Activated T-cell treated with anti-CD3 and anti-CD28 coated beads, Interleukin-2, amount 50 U/mL, for 48 hours (primary cell): ENCODE measurements at places on chromosomes 3 and 15.

- DNase-seq: no peak
Measured at GRCh38 chr3:152969557-152970300, 134.8 kb downstream of the P2RY1 start.

- DNase-seq: no peak
Measured at GRCh38 chr3:194890091-194890490, 204.4 kb downstream of the FAM43A start.

DNA sequence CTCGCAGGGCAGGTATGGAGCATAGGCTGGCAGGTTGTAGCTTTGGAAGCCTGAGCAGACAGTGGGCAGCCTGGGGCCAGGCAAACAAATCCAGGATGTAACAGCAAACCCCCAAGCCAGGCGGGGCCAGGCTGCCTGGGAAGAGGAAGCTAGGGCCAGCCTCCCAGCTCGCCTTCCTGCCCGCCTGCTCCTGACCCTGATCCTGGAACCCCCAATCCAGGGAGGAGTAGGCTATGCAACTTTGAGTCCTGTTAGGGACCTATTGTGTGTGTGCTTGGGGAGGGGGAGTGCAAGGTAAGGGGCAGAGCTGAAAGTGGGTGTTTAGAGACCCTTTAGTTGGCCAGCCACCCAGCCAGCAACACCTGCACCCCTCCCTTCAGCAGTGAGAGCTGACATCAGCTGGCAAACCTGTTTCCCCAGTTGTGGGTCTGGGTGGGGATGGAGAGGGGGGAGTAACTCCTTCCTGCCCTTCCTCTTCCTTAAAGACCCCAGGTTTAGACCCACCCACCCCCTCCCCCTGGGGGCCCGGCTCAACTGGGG, 2.5 kb downstream of the NBEAL2 start:
- no peak for DNase-seq

- no peak for DNase-seq
Measured at GRCh38 chr3:94645790-94646189, 582.9 kb downstream of the NSUN3 start.

- no peak for DNase-seq
Measured at GRCh38 chr3:131907796-131908195, 127.0 kb downstream of the CPNE4 start.

GRCh38 chr3:31724651-31725050, 191.9 kb downstream of the STT3B start:
- DNase-seq: no peak

DNA sequence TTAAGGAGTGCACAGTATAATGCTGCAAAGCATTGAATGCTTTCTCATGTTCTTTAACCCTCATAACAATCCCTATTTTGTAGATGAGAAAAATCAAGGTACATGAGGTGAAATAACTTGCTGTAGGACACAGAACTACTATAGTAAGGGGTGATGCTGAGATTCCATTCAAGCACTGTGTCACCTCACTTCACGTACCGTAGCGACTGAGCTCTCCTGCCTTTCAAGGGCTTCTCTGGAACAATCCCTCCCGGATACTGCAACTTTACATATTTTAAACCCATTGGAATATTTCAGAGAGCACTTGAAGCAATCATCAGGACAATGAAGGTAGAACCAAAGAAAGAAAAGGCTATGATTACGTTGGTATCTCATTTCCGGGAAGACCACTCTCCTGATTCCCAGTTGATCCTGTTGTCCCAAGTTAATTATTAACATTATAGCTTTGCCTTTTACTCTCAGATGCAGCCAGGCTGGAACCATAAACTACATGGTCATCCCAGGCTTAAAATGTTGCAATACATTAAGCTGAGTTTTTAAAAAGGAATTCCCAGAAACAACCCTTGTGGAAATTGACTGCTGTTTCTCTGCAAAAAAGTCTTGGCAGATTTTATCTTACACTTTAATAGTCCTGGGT, 252.2 kb upstream of the IGF1R start:
- no peak for DNase-seq

GRCh38 chr15:68818769-68819494, 1.8 kb downstream of the ANP32A start:
- DNase-seq: peak; percentile 72

GRCh38 chr3:17951241-17951640, 208.8 kb upstream of the TBC1D5 start:
- no peak for DNase-seq

DNA sequence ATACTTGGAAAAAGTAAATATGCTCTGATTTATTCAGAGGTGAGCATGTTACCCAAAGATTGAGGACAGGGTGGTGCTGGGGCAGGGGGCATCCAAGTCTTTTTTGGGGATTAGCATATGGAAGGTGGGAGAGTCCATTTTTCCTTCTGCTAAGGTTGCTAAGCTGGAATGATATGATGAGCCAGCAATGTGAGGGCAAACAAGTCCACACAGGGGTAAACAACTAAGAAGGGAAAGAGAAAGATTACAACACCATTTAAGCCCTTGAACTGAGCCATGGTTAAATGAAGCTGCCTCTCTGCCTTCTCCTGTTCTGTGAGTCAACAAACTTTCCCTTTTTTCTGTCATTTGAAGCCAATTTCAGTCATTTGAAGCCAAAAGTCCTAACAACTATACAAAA, 89.0 kb downstream of the RPL22L1 start:
- no peak for DNase-seq

DNA sequence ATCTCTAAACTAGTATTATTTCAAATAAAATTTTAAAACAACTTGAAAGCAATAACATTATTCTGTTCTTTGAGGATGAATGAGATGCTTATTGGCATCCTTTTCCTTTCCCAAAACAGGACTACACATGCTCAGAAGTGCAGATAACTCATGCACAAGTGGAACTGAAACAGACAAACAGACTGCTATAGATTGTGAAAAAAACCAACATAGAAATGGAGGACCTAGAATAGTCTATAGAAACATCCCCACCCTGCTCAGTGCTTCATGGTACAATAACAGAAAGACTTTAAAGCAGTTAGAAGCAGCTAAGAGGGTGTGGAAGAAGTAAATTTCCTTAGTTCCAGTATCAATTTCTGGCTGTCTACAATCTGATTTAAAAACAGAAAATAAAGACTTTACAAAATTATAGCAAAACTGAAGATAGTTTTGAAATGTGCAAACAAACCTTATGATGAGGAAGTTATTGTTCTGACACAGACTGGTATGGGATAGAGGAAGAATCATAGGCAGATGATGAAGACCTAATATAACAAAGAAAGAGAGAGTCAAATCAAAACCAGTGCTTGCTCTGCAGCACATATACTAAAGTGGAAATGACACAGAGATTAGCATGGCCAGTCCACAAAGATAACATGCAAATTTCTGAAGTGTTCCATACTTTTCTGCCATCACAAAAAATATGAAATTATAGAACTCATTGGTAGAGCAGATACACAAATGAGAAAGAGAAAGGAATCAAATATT, 1025.4 kb downstream of the SQOR start:
- DNase-seq: no peak

DNA sequence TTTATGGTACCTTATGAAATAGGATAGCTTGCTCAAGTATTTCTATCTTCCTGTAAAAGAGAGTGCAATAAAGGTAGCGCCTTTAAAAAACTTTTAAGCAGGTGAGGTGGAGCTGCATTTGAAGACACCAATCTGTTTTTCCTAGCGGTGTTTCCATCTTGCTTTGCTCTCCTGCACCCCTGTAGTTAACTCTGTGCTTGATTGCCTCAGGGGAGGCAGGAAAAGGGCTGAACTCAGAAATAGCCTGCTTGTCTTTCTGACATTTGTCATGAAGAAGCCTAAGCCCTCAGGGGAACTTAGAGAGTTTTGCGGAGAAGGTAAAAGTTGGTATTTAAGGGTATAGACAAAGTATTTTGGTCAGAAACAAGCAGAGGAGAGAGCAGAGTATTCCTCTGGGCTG, 63.0 kb upstream of the TPRG1 start:
- DNase-seq: no peak

DNA sequence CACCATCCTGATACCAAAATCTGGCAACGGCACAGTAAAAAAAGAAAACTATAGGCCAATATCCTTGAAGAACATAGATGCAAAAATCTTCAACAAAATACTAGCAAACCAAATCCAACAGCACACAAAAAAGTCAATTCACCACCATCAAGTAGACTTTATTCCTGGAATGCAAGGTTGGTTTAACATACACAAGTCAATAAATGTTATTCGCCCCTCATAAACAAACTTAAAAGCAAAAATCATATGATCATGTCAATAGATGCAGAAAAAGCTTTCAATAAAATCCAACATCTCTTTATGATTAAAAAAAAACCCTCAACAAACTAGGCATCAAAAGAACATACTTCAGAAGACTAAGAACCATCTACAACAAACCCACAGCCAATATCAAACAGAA, 252.9 kb downstream of the UACA start:
- DNase-seq: no peak

DNA sequence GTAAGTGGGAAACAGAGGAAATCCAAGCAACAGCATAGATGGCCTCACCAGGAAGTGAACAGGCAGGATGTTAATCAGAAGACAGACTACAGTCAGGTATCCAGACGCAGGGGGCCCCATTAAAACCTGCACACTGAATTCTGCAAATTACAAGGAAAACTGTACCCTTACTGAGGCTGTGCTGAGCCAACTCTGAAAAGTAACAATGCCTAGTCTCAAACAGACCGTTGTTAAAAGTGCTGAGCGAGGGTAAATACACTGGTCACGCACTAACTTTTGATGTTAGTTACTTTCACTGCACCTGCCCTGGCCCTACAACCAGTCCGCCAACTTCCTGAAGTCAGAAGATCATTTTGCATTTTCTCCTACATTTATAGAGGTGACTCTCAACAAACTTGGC, 1.0 kb downstream of the TAMM41 start:
- peak; percentile 21 for DNase-seq

- DNase-seq: no peak
Measured at GRCh38 chr3:176293276-176293675, 904.0 kb downstream of the TBL1XR1 start.

DNA sequence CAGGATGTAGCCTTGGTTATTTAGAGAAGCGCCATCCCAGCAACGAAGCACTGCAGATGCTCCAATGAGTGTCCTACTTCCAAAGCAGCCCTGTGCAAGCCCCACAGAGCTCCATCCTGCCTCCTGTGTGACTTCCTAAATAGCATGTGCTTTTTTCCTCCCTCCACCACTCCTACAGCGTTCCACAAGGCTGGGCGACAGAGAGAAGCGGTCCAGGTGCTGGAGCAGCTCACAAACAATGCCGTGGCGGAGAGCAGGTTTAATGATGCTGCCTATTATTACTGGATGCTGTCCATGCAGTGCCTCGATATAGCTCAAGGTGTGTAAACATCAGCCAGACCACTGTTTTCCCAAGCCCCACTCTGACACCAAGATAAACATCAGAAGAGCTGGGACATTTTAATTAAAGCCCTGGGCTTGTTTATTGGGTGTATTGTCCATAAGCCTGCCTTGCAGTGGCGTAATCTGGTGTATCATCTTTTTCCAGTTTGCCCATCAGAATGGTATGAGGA, 22.2 kb upstream of the RHO start:
- no peak for DNase-seq

GRCh38 chr15:25268166-25268565, 170.7 kb downstream of the UBE3A start:
- DNase-seq: no peak

DNA sequence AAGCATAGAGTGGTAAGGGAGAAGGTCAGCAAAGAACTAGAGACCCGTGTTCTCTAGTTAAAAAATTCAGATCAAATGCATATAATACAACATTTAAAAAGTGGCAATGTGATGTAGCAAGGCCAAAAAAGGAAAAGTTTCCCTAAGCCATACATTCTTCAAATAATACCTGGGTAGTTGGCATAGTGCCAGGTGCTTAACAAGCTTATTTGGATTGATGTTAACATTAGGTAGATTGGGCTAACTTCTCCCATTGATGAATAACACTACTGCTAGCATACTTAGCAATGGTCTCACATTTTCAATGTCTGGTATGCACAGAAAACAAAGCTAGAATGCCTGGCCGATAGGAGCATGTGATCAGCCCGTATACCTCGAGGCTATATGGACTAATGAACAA, 283.6 kb upstream of the RARB start:
- DNase-seq: no peak

- DNase-seq: no peak
Measured at GRCh38 chr3:122615303-122615702, 37.9 kb downstream of the PARP15 start.

- DNase-seq: no peak
Measured at GRCh38 chr3:40129981-40130380, 179.5 kb upstream of the EIF1B start.

GRCh38 chr15:62644889-62645742, 397.4 kb upstream of the TPM1 start:
- DNase-seq: no peak

- no peak for DNase-seq
Measured at GRCh38 chr15:56613811-56614210, 119.5 kb downstream of the ZNF280D start.

- DNase-seq: no peak
Measured at GRCh38 chr15:60633426-60633968, 154.6 kb upstream of the ICE2 start.

- peak; percentile 67 for DNase-seq
Measured at GRCh38 chr3:108914774-108915641, 38.7 kb downstream of the GUCA1C start.

- DNase-seq: no peak
Measured at GRCh38 chr15:62769604-62770003, 272.9 kb upstream of the TPM1 start.

DNA sequence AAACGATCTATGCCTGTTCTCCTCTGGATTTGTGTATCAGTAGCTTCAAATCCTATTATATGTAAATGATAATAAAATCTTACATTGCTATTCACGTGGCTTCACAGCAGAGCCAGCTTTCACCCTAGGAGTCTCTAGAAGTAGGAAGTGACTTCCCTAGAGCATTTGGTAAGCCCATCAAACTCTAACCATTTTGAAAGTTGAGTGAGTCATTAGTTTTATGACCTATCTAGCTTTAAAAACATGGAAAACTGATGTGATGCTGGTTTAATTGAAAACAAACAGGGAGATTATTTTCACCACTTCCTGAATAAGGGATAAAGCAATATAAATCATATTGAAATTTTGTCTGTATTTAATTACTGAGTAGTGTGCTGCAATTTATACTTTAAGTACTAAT, 275.2 kb downstream of the EPHA6 start:
- DNase-seq: no peak

DNA sequence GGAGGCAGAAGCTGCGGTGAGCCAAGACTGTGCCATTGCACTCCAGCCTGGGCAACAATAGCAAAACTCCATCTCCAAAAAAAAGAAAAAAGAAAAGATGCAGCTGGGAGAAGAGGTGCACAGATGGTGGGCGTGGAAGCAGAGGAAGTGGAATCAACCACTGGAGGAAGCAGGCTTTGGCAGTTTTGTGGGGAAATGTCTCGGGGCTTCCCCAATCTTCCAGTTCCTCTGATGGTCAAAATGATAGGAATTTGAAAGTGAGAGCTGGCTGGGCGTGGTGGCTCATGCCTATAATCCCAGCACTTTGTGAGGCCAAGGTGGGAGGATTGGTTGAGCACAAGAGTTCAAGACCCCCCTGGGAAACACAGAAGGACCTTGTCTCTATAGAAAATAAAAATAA, 48.1 kb upstream of the SMAD3 start:
- no peak for DNase-seq

GRCh38 chr15:55937040-55937439, 56.4 kb downstream of the NEDD4 start:
- DNase-seq: no peak

GRCh38 chr3:135503760-135504686, 461.5 kb upstream of the PPP2R3A start:
- peak; percentile 39 for DNase-seq
